Activated CD4-positive, alpha-beta T cell treated with anti-CD3 and anti-CD28 coated beads, Interleukin-2, amount 10 ng/mL, durations not matched to agents 7 days and 5 days (primary cell): ENCODE measurements at places on chromosomes 5 and 9. TPM values are rescaled to one million over a fixed set of nuclear protein-coding genes. Genes with fewer than 3 reads are reported as not detected.

FRRS1L gene
- total RNA-seq, result not detected

TXNDC8 gene
- not detected for total RNA-seq

GHR gene
- total RNA-seq, result not detected

GGTA1 gene
- not detected for total RNA-seq

ORM1 gene
- not detected for total RNA-seq

ACTBL2 gene
- not detected for total RNA-seq

GLDC gene
- 0.69 TPM for total RNA-seq
